ENCODE measurements at places on chromosomes 1 and 21.

GRCh38 chr1:20349561-20349960, 58.9 kb downstream of the VWA5B1 start:
- no peak for DNase-seq

GRCh38 chr1:59215766-59216291, 81.1 kb upstream of the FGGY start:
- no peak for DNase-seq

DNA sequence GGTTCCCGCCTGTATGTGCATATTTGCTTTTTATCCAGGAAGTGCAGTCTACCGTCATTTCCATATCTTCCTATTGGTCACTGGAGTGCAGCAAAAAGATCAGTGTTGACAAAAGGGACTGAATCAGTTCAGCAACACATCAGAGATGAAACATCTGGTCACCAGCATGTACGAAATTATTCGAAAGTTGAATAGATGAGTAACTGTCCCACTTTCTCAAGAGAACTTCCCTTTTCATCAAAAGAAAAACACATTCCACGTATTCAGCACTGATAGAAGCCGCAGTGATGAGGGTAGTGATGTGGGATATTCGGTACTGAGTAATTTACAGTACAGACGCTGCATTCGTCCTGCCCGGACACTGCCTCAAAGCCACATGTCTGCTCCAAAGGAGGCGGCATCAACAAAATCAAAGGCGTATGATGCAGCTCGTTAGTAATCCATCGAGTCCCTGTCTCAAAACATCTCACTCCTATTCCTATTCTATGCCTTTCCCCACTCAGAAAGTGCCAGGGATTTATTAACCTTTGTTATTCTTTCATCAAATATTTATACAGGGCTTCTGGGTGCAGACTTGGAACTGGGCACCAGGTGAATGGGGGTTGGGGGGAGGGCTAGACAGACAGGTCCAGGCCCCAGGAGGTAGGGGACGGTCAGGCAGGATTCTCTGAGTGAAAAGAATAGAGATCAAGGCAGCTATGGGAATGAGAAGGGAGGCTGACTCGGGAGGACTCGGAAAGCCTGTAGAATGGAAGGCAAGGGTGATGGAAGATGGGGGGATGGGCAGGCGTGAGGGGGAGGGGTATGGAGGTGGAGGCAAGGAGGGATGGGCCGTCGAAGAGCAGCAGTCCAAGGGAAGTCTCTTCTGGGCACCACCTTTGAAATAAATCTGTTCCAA, 79.5 kb upstream of the SLC45A1 start:
- no peak for DNase-seq

DNA sequence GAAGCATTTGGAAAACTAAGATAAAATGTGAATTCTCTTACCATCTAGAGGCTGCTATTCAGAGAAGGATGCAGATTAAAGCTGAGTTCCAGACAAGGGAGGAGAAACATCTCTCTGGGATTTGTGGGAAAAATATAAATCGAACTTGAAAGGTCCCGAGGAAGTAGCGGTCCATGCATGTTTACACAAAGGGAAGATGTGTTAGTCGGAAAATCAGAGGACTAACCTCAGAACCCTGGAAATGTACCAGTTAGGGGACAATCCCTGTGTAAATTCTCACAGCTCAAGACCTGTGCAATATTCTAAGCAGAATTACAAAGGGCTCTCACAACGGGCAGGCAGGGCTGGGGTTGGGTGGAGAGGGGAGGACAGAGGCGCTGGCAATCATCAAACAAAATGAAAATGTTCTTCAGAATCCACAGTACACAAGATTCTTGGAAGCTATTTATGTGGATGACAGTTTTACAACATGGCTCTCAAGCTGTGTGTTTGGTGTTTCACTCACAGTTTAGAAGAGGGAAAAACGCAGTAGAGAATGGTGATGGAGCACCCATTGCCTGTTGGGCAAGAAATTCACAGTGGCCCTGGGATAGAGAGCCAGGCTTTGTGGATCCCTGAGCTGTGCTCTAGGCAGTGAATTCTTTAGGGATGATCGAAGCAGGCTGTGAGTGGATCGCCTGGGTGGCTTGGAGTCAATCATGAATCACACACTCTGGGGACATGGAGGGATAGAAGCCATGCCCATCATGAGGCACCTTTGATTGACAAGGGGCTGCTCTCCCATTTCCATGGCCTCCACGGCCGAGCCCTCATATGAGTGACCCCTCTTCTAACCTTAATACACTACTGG, 47.6 kb downstream of the KCNJ6 start:
- DNase-seq, result no peak

DNA sequence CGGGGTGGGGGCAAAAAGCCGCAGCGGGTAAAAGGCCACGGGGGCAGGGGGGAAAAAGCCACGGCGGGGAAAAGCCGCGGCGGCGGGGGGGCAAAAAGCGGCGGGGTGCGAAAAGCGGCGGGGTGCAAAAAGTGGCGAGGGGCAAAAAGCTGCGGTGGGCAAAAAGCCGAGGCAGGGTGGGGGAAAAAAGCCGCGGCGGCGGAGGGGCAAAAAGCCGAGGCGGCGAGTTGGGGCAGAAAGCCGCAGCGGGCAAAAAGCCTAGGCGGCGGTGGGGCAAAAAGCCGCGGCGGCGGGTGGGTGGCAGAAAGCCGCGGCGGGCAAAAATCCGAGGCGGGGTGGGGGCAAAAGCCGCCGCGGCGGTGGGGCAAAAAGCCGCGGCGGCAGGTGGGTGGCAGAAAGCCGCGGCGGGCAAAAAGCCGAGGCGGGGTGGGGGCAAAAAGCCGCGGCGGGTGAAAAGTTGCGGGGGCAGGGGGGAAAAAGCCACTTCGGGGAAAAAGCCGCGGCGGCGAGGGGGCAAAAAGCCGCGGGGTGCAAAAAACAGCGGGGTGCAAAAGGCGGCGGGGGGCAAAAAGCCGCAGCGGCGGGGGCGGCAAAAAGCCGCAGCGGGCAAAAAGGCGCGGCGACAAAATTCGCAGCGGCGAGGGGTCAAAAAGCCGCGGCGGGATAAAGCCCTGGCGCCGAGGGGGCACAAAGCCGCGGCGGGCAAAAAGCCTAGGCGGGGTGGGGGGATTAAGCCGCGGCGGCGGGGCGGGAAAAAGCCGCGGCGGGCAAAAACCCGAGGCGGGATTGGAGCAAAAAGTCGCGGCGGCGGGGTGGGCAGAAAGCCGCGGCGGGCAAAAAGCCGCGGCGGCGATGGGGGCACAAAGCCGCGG, 3901.2 kb downstream of the SRGAP2C start:
- no peak for DNase-seq

DNA sequence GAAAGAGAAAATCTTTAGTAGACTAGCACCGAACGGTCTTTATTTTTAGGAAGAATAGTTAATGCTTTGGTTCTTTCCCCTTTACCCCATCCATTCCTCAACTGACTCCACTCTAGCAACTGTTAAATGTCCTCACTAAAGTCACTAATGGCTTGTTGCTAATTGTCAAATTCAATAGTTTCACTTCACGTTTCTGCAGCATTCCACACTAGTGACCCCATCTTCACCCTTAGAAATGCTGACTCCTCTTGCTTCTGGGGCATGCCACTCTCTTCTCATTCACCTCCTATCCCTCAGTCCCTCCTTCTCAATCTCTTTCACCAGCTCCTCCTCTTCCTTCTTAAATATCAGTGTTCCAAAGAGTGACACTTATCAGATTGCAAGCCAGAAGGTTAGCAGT, 19.4 kb upstream of the CADM3 start:
- no peak for DNase-seq

- no peak for DNase-seq
Observed at GRCh38 chr1:13817906-13818305, 117.9 kb downstream of the PRDM2 start.
